ENCODE measurements at places on chromosomes 16 and 17.

- DNase-seq, result no peak
These were observed 27.0 kb upstream of the ABCC3 start for GRCh38 chr17:50607522-50608175.

GRCh38 chr16:19830902-19831560 lies 53.6 kb downstream of the GPRC5B start:
- no peak for DNase-seq

GRCh38 chr17:79904865-79905264 lies 65.6 kb upstream of the CBX4 start:
- no peak for DNase-seq

GRCh38 chr17:8995711-8996110 lies 25.6 kb upstream of the NTN1 start:
- DNase-seq, result no peak

All from GM10248 (cell line).